Type B pancreatic cell (in vitro differentiated cells): ENCODE measurements at places on chromosomes 7 and 10.

DNA sequence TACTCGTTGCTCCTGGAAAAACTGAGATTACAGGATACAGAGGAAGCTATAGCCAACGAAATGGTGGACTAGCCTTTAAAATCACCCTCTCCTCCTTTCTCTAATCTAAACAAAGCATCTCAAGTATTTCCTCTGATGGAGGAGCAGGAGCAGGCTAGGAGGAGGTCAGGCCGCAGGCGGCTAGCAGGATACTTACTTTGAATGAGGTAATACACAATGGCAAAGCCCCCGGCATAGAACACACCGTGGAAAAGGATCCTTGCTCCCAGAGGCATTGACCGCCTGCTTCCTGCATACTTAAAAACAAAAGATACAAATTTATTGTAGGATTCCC, 64.4 kb downstream of the STK17A start:
- DNase-seq = no peak

DNA sequence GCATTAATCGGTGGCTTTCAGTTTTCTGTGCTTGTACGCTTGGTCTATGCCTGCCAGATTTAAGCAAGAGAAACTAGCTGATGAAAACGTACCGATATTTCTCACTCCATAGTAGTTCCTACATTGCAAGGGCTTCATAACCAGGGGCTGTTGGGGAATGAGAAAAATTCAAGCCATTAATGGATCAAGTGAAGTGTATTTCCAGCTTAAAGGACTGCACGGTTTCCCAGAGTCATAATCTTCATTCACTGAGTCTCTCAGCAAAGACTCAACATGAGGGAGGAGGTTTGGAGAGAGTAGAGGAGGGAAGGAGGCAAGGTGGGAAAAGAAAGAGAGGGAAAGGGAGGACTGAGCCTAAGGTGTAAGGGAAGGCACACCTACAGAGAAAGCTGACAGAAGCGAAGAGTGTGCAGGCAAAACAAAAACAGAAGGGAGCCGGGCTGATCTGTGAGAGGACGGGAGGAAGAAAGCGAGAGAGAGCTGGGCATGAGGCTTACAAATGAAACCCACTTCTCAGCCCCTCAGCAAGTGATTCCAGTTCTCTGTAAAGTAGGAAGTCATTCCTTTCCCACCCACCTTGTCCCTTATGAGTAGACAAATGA, 625 bp downstream of the GIMAP2 start:
- no peak for DNase-seq

GRCh38 chr10:120713573-120714205, 137.5 kb upstream of the WDR11 start:
- DNase-seq = no peak

- DNase-seq = no peak
Measured at GRCh38 chr7:69883399-69883891, 285.2 kb downstream of the AUTS2 start.

GRCh38 chr7:105268056-105268455, 120.7 kb downstream of the SRPK2 start:
- no peak for DNase-seq

- DNase-seq = no peak
Measured at GRCh38 chr7:94507962-94508361, 1.6 kb upstream of the CASD1 start.

DNA sequence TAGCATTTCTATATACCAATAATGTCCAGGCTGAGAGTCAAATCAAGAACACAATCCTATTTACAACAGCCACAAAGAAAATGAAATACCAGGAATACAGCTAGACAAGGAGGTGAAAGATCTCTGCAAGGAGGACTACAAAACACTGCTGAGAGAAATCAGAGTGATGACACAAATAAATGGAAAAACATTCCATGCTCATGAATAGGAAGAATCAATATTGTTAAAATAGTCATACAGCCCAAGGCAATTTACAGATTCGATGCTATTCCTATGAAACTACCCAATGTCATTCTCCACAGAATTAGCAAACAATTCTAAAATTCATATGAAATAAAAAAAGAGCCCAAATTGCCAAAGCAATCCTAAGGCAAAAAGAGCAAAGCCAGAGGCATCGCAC, 116.8 kb upstream of the ZNF32 start:
- no peak for DNase-seq

GRCh38 chr7:100003711-100004661, 11.4 kb upstream of the ZKSCAN1 start:
- DNase-seq = no peak

DNA sequence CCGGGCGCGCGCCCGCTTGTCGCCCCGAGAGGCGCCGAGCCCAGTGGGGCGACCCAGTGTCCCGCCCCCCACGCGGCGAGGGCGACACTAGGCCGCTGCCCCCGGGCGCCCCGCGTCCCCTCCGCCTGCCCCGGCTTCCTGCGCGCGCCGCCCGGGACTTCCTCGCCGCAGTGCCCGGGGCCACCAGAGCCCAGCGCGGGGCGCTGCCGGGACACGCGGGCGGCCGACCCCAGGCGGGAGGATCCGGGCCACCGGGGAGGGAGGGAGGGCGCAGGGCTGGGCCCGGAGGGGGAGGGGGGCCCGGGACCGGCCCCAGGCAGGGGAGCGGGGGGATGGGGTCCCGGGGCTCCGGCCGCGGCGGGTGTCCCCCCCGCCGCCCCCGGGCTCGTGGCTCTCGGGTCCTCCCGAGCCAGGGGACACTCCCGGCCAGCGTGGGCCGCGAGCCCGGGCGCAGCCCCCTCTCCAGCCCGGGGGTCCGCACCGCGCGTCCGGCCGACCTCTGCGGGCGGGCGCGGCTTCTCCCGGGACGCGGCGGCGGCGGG, 435 bp upstream of the PWWP2B start:
- no peak for DNase-seq

DNA sequence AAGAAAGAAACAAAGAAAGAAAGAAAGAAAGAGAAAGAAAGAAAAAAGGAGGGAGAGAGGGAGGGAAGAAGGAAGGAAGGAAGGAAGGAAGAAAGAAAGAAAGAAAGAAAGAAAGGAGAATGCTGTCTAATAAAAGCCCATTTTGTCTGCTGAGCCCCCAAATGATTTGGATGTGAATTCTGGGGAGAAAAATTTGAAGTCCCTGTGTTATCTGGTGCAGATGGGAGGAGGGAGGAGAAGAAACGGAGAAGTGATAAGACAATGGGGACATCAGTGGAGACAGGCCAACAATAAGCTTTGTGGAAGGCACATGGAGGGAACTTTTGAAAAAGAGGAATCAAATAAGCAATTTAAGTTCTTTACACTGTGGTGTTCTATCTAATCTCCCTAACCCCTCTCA, 24.6 kb upstream of the TMEM273 start:
- DNase-seq = no peak

DNA sequence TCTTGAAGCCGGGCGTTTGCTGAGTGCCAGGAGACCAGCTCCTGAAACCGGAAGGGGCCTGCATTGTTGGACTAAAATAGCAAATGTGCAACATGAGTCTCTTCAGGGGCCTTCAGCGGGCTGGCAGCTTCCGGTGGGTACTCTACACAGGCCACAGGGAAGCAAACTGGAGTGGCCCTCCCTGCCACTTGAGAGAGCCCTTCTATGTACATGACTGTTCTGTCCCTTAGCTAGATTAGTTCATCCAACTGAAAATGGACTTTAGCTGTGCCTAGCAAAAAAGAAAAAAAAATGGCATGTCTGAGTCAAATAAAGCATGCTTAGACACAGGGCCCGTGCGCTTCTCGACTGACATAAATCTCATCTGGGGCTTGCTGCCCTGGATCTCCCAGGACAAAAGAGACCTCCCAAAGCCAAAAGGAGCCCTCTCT, 115.3 kb upstream of the TCF7L2 start:
- no peak for DNase-seq

GRCh38 chr10:16724509-16724908, 92.7 kb downstream of the RSU1 start:
- DNase-seq = no peak

- no peak for DNase-seq
Measured at GRCh38 chr7:9575716-9576115, 1142.3 kb downstream of the NXPH1 start.

- no peak for DNase-seq
Measured at GRCh38 chr10:27695706-27696105, 49.9 kb downstream of the MKX start.

- no peak for DNase-seq
Measured at GRCh38 chr7:40506158-40506557, 371.4 kb downstream of the SUGCT start.

DNA sequence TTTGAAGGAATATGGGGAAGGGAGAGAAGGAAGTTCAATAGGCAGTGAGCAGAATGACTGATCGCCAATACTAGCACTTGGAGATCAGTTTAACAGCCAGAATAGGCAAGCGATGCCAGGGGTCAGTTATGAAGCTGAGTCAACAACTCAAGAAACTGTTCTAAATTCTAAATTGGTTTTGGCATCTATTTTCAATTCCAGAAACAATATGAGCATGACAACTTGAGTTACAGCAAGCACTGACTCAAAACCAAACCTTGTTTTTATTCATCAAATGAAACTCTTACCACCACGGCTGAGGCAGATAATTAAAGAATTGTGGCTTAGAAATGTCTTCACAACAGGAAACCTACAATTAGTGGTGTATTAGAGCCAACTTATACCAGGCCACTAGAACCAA, 180.5 kb upstream of the ASAH2 start:
- no peak for DNase-seq

GRCh38 chr7:127034186-127034806, 218.4 kb downstream of the GRM8 start:
- no peak for DNase-seq

- no peak for DNase-seq
Measured at GRCh38 chr7:147798001-147798400, 792.6 kb upstream of the C7orf33 start.

DNA sequence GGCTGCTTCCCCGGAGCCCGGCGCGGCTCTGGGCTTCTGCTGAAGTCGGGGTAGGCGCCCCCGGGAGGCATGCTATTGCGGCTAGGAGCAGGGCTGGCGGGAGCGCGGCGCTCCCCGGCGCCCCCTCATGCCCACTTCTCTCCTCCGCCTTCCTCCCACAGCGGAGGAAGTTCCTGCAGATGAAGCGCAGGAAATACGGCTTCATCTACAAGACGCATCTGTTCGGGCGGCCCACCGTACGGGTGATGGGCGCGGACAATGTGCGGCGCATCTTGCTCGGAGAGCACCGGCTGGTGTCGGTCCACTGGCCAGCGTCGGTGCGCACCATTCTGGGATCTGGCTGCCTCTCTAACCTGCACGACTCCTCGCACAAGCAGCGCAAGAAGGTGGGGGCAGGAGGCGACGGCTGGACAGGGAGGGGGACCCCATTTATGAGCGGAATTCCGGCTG, 479 bp downstream of the CYP26A1 start:
- DNase-seq = no peak

DNA sequence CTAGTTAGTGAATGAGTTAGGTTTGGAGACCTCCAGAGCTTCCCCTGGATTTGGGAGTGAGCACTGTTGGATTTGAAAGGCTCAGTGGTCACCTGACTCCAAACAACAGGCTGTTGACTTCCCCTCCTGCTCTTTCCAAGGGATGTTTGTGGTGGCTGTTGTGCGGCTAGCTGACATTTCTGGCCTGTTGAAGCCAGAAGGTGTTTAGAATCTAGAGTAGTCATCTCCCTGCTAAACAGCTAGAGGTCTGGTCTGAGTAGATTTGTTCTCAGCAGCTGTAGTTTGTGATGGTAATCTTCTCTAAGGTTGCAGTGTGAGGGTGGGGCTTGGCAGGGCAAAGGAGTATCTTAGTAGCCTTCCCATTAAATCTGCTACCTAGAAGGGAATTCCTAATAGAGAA, 30.1 kb downstream of the BPGM start:
- DNase-seq = no peak

DNA sequence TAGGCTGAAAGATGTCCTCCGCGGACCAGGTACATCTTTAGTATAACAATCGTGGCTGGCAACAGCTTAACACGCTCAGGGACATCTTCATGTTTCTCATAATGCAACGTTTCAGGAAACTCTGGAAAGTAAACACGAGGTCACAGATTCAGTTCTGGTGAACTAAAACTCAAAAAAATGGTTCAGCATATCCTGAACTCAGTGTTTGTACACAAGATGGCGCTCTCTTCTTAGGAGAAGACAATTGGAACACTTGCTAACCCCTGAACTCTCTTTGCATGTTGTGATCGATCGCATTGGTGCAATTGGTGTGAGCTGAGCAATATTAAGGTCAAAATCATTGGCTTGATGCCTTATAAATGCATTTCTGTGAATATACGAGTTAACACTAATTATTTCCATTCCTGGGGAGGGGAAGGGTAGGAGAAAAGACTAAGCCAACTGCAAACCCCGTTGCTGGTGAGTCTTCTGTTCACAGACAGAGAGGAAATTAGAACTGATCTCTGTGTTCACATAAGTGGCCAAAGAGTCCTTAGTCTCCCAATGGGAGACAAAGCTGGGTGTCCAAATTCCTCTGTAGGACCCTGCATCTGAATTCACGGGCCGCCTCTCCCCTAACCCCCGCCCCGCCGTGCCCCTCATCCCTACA, 52.6 kb upstream of the FAM180A start:
- no peak for DNase-seq

- no peak for DNase-seq
Measured at GRCh38 chr7:35552691-35553090, 142.2 kb downstream of the HERPUD2 start.

DNA sequence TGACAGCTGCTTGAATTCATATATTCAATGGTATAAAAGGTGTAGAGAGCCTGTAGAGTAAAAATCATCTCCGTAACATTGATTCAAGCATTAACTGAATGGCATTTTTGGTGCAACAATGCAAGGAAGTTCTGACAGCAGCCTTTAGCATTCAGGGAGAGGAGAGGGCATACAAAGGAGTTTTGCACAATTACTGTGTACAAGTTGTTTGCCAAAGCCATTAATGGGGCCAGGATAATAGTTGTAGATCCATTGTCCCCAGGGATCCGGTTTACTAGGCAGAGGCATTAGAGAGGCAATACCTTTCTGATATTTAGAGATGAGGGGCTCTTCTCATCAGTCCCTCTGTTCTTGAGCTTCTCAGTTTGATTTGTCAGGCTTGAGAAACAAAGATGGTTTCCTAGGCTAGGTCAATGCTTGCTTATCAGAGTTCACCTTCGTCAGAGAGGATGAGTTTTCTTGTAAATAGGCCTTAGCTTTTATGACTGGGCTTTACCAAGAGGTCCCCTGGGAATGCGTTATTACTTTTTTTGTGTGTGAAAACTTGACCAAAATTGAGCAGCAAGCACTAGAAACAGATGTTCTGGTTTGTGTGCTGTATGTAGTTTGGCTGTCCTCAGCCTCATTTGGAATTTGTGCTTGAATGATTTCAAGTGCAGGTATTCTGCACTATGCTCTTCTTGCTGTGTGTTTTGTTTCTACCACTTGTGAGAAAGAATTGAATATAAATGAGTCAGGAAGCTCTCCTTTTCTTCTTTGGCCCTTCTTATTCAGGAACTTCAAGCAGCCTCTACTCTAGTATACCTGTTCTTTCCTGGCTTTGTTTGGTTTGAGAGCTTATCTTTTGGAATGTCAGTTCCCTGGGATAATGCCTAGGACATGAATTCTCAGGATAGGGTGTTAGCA, 32.0 kb downstream of the SND1 start:
- DNase-seq = no peak
